Naive thymus-derived CD8-positive, alpha-beta T cell (primary cell): ENCODE measurements at places on chromosomes 12 and 14. TPM values are rescaled to one million over a fixed set of nuclear protein-coding genes. Genes with fewer than 3 reads are reported as not detected.

Gene ANKRD33
- total RNA-seq, result not detected

DNA sequence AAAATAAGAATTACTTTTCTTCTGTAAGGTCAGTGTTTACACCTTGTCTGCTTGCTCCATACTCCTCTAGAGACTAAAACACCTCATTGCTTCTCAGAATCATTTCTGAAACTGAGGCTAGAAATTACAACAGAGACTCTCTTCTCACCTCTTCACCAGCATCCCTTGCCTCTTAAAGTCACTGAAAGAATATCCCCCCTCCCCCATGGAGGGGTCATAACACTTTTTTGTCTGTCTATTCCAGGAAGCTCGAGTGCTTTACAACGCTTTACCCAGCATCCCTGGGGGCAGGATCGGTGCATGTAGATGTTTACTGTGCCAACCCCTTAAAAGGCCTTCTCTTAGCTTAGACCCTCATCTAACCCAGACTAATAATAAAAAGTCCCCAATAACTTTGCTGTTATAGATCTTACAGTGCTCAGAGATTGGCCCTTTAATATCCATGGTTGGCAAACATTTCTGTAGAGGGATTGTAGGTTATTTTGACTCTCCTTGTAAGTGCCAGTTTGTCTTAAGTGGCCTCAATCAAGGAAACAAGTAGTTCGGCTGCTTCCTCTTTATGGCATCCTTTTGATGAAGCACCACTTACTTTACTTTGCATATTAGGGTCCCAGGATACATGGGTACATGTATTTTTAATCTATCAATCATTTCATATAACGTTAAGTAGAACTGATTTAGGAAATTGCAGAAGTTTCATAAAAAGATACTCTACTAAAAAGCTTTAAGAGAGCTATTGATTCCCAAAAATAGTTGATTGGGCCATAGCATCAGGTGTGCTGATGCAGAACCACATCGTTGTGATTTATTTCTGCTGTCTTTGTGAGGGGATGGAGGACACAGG is 29.3 kb downstream of the PRKCH start:
- peaks cover 16% of the 10 kb centered on the region for H3K36me3 ChIP-seq
- no peak for DNase-seq
- H3K4me3 ChIP-seq, result peak overlapping the region; percentile 71
- H3K27me3 ChIP-seq, result no peaks in the 10 kb centered on the region

Gene IL26
- total RNA-seq, result not detected

GRCh38 chr14:21399311-21399870 is 15.6 kb upstream of the SUPT16H start:
- no peak for DNase-seq
- H3K36me3 ChIP-seq, result peaks cover 33% of the 10 kb centered on the region
- no peak overlapping the region for H3K27ac ChIP-seq
- H3K27me3 ChIP-seq, result no peaks in the 10 kb centered on the region

Gene KRT74
- total RNA-seq, result 0.26 TPM

GRCh38 chr12:53231921-53232645 is at the start of gene RARG:
RARG (minus strand) TSS chr12:53232209; CDS start chr12:53227545, 4,664 bp downstream.
- H3K27ac ChIP-seq, result peak within 1 kb of the TSS; percentile 83
- no peak for DNase-seq
- H3K36me3 ChIP-seq, result no peaks in the 10 kb centered on the region
- H3K4me1 ChIP-seq, result peaks cover 35% of the 10 kb centered on the region
- peak within 1 kb of the TSS; percentile 89 for H3K4me3 ChIP-seq

GRCh38 chr14:78683981-78684380 is 513.8 kb downstream of the NRXN3 start:
- H3K27me3 ChIP-seq, result peaks cover 2% of the 10 kb centered on the region
- DNase-seq, result no peak
- H3K27ac ChIP-seq, result no peak overlapping the region
- no peaks in the 10 kb centered on the region for H3K4me1 ChIP-seq
- H3K4me3 ChIP-seq, result no peak overlapping the region
- no peaks in the 10 kb centered on the region for H3K36me3 ChIP-seq

Gene TBC1D30
- 0.65 TPM for total RNA-seq

GRCh38 chr12:10673659-10674384 is at the start of gene STYK1:
STYK1 (minus strand) TSS chr12:10674052; CDS start chr12:10634618, 39,434 bp downstream.
- DNase-seq, result peak; percentile 83
- H3K4me3 ChIP-seq, result peak within 1 kb of the TSS; percentile 84
- peaks cover 8% of the 10 kb centered on the region for H3K27me3 ChIP-seq
- H3K36me3 ChIP-seq, result no peaks in the 10 kb centered on the region
- peak within 1 kb of the TSS; percentile 90 for H3K27ac ChIP-seq

Gene NXPH4
- 0.55 TPM for total RNA-seq

Gene GLS2
- total RNA-seq, result 11.5 TPM

Gene SLC38A1
- total RNA-seq, result 323 TPM

Gene OAS2
- total RNA-seq, result 42.8 TPM

GRCh38 chr12:26416550-26416949 is 221.2 kb downstream of the SSPN start:
- no peak for DNase-seq
- H3K36me3 ChIP-seq, result peaks cover 14% of the 10 kb centered on the region
- no peaks in the 10 kb centered on the region for H3K27me3 ChIP-seq
- no peaks in the 10 kb centered on the region for H3K4me1 ChIP-seq
- no peak overlapping the region for H3K4me3 ChIP-seq
- H3K27ac ChIP-seq, result no peak overlapping the region

DNA sequence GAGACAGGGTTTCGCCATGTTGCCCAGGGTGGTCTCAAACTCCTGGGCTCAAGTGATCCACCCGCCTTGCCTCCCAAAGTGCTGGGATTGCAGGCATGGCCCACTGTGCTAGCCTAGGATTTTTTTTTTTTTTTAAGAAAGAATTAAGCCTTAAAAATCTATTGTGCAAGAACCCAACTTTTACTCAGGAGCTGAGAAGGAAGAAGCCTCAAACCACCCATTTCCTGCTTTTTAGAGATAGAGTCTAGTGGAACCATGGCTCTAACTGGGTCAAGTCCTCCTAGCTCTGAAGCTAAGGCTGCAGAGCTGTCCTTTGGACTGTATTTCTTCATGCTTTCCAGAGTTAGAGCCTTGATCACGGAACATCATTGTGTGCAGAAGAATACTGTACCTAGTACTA is 1.3 kb upstream of the TSFM start:
- H3K4me3 ChIP-seq, result peak overlapping the region; percentile 99
- DNase-seq, result no peak
- H3K4me1 ChIP-seq, result peaks cover 39% of the 10 kb centered on the region
- H3K27ac ChIP-seq, result peak overlapping the region; percentile 91
- no peaks in the 10 kb centered on the region for H3K36me3 ChIP-seq
- peaks cover 4% of the 10 kb centered on the region for H3K27me3 ChIP-seq

- DNase-seq, result no peak
- H3K36me3 ChIP-seq, result peaks cover 19% of the 10 kb centered on the region
- no peak overlapping the region for H3K27ac ChIP-seq
- peaks cover 53% of the 10 kb centered on the region for H3K4me1 ChIP-seq
- no peaks in the 10 kb centered on the region for H3K27me3 ChIP-seq
These were observed 32.3 kb downstream of the FRS2 start for GRCh38 chr12:69502345-69503081.

DNA sequence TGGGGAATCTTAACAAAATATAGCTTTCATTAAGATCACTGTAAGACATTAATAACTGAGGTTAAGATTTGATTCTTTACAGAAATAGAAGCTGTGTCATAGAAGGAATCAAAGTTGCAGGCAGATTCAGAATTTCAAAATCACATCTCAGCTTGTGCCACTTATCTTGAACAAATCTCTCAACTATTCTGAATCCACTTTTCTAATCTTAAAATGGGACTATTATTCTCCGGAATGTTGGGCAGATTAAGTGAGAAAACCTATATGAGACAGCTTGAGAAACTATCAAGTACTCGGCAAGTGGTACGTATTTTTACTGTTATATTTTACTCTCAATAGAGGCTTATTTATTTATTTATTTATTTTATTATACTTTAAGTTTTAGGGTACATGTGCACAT is 28.4 kb downstream of the PZP start:
- H3K27ac ChIP-seq, result no peak overlapping the region
- peaks cover 12% of the 10 kb centered on the region for H3K36me3 ChIP-seq
- no peaks in the 10 kb centered on the region for H3K27me3 ChIP-seq
- H3K4me1 ChIP-seq, result no peaks in the 10 kb centered on the region

Gene EML5
- 7.5 TPM for total RNA-seq

Gene MUCL1
- total RNA-seq, result not detected

Gene FOXM1
- not detected for total RNA-seq

GRCh38 chr12:124469193-124469888 is 98.1 kb downstream of the NCOR2 start:
- H3K4me1 ChIP-seq, result peaks cover 37% of the 10 kb centered on the region
- DNase-seq, result no peak
- no peak overlapping the region for H3K4me3 ChIP-seq
- peaks cover 41% of the 10 kb centered on the region for H3K36me3 ChIP-seq
- H3K27ac ChIP-seq, result peak overlapping the region; percentile 59

GRCh38 chr12:84704856-84705255 is 207.7 kb downstream of the SLC6A15 start:
- no peaks in the 10 kb centered on the region for H3K4me1 ChIP-seq
- H3K36me3 ChIP-seq, result no peaks in the 10 kb centered on the region
- H3K27ac ChIP-seq, result no peak overlapping the region

- H3K4me1 ChIP-seq, result peaks cover 54% of the 10 kb centered on the region
- H3K4me3 ChIP-seq, result peak overlapping the region; percentile 92
- peaks cover 66% of the 10 kb centered on the region for H3K36me3 ChIP-seq
- peak overlapping the region; percentile 96 for H3K27ac ChIP-seq
These were observed 148.4 kb downstream of the PRKCH start for GRCh38 chr14:61469781-61470180.

DNA sequence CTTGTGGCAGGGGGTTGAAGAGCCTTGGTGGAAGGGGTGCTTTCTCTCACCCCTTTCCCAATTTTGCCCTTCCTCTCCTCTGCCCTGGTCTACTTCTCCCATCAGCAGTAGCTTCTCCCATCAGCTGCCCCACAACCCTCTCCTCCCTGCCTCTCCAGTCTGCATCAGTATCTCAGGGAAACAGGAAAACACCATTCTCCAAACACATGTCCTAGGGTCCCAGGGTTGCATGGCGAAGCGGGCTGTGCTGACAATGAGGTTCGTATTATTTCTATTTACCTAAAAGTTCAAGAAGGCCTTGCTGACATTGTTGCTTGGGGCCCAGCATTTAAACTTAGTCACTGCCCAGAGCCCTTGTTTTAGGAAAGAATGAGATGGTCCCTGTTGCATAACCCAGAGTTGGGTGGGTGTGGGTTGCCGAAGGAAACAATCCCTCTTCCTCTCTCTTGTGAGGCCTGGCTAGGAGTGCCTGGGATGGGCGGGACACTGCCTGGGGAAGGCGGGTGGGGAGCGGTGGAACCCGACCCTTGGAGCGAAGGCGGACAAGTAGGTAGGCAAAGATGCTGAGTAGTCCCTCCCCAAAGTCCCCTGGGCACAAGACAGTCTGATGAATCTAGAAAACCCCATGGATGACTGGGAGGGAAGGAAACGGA is 1.3 kb upstream of the IGFBP6 start:
- DNase-seq, result no peak
- H3K36me3 ChIP-seq, result peaks cover 2% of the 10 kb centered on the region
- peak overlapping the region; percentile 53 for H3K27ac ChIP-seq

Gene SLC5A8
- not detected for total RNA-seq

DNA sequence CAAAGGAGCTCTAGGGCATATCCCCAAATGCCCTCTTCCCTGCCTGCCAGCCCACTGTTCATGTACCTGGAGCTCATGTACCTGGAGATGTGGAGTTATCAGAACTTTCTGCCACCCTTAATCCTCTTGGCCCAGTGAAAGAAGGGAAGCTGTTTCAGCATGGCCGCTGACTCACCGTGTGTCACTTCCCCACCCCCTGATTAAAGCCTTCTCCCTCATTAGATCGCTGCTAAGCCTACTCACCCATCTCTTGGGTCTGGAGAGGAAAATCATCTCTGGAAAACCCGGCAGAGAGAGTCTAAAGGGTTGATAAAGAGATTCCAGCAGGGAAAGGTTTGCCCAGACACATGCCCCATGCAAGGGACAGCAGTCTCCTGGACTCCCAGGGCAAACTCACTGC is 4.5 kb upstream of the LTBP2 start:
- no peak for DNase-seq
- peaks cover 5% of the 10 kb centered on the region for H3K27me3 ChIP-seq
- no peak overlapping the region for H3K4me3 ChIP-seq
- no peak overlapping the region for H3K27ac ChIP-seq

- H3K36me3 ChIP-seq, result peaks cover 56% of the 10 kb centered on the region
- no peaks in the 10 kb centered on the region for H3K4me1 ChIP-seq
- no peaks in the 10 kb centered on the region for H3K27me3 ChIP-seq
- H3K27ac ChIP-seq, result no peak overlapping the region
- no peak overlapping the region for H3K4me3 ChIP-seq
These were observed 229.7 kb upstream of the GARIN2 start for GRCh38 chr14:66959437-66960050.

Gene IQSEC3
- 19.3 TPM for total RNA-seq

Gene ATL1
- 3.1 TPM for total RNA-seq

Gene MYF6
- total RNA-seq, result not detected

DNA sequence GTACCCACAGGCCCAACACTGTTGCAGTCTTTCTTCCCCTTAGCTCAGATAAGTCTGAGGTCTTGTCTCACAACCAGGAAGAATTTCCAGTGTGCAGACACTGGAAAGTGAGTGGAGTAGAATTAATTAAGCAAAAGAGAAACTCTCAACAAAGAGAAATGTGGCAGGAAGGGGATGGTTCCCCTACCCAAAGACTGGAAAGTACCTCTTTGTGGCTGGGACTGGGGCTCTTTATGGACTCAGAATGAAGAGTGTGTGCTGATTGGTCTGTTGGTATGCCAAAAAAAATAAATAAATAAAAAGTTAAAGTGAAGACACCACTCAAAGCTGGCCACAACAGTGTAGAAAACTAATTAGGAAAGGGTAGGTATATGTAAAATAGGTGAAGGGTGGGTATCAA is 26.4 kb downstream of the GLIPR1L1 start:
- H3K4me3 ChIP-seq, result no peak overlapping the region
- no peak for DNase-seq
- peaks cover 2% of the 10 kb centered on the region for H3K36me3 ChIP-seq

Gene C12orf50
- 0.14 TPM for total RNA-seq

DNA sequence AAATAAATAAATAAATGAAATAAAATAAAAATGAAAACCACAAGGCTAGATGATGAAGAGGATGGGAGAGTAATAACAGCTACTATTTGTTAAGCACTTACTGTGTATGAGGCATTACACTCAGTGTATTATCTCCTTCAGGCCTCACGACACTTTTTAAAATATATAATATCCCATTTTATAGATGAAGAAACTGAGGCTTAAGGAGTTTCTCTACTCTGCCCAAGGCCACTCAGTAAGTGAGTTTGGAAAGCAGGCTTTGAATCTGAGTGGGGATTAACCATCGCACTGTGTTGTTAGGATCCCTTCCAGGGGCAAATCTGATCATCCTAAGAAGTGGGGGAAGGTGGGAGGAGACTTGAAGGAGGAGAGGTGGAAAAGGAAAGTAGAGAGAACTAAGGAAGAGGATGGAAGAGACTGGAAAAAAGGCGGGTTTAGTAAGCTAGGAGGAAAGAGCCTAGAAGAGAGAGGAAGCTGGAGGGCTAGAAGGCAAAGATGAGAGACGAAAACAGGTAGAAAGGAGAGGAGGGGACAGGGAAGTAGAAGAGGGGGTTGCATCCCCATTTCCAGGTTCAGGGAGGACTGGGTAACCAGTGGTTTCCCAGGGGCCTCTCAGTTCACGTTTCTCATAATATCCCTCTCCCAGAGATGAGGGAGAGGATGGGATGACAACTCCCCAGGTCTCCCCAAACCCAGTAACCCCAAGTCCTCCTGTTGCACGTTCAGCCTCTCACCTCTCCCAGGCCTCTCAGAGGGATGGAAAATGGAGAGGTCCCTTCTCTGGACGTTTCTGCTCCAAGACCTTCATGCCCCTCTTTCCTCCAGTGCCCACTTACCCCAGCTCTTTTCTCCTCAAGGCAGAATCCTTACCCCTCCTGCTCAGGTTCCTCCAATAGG is 1.7 kb downstream of the STAT6 start:
- peak overlapping the region; percentile 99 for H3K27ac ChIP-seq
- H3K36me3 ChIP-seq, result peaks cover 41% of the 10 kb centered on the region
- peak overlapping the region; percentile 89 for H3K4me3 ChIP-seq
- peaks cover 66% of the 10 kb centered on the region for H3K4me1 ChIP-seq
- DNase-seq, result peak; percentile 32
- H3K27me3 ChIP-seq, result no peaks in the 10 kb centered on the region
